ENCODE measurements at places on chromosomes 12 and 14. TPM values are rescaled to one million over a fixed set of nuclear protein-coding genes. Genes with fewer than 3 reads are reported as not detected.

GRCh38 chr12:108403952-108404351 is 64.8 kb upstream of the CMKLR1 start:
- DNase-seq = no peak

GRCh38 chr12:31324845-31325523 is 966 bp downstream of the SINHCAF start:
- DNase-seq = peak; percentile 39

DNA sequence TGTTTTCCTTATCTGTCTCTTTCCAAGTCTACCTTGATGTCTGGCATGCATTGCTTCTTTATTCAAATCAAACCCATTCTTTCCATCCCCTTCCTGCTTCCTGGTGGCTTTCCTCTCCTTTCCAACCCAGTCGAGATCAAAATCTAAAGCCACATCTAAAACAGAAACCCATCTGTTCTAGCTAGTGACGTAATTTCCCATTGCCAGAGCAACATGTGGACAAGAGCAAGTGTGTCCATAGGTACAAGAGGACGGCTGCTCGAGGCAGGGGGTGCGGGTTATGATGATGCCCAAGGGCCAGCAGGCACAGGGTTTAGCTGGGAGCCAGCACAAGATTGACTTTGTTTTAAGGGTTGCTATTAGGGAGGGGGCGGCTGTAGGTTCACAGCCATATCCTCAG is 7.0 kb downstream of the KRT80 start:
- no peak for DNase-seq

- no peak for DNase-seq
Measured at GRCh38 chr14:72598306-72598705, 295.6 kb downstream of the DPF3 start.

GRCh38 chr12:128069359-128069997 is 197.5 kb upstream of the TMEM132C start:
- DNase-seq = no peak

The PROX2 gene
- not detected for polyA plus RNA-seq
